ENCODE measurements at places on chromosomes 16 and 17.

GRCh38 chr17:34182036-34182803, 72.9 kb upstream of the CCL2 start:
- DNase-seq = no peak

DNA sequence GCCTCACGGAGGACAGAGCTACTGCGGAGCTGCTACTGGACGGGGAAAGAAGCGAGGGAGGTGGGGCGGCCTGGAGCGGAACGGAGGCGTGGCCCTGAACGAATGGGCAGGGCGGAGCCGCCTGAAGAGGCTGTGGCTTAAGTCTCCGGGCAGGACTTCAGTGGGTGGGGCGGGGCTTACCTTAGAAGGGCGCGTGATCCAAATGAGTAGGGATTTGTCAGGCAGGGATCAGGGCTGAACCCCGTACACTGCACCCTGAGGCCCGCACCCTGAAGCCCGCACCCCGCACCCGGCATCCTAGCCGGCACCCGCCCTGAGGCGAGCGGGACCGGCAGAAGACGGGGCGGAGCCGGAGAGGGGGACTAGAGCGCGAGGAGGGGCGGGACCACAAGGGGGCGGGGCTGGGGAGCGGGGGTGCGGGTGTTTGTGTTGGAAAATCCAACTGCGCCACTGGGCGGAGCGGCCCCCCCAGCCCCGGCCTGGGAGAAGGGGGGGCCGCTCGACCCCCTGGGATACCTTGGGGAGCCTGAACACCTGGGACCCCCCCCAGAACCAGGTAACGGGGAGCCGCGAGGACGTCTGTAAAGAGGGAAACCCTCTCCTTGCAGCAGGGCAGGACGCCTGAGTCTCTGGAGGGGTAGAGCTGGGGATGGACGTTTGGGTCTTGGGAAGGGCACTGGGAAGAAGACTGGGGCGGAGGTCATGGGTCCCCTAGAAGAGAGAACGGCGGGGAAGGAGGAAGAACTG, at the start of gene KDM6B:
Gene KDM6B, plus strand, starts transcription at position 423 of the 747 bp plus-strand sequence. CDS start 11,338 bp downstream, outside the sequence.
- peak; percentile 89 for DNase-seq

GRCh38 chr16:54444851-54445458, 158.4 kb upstream of the IRX3 start:
- no peak for DNase-seq

DNA sequence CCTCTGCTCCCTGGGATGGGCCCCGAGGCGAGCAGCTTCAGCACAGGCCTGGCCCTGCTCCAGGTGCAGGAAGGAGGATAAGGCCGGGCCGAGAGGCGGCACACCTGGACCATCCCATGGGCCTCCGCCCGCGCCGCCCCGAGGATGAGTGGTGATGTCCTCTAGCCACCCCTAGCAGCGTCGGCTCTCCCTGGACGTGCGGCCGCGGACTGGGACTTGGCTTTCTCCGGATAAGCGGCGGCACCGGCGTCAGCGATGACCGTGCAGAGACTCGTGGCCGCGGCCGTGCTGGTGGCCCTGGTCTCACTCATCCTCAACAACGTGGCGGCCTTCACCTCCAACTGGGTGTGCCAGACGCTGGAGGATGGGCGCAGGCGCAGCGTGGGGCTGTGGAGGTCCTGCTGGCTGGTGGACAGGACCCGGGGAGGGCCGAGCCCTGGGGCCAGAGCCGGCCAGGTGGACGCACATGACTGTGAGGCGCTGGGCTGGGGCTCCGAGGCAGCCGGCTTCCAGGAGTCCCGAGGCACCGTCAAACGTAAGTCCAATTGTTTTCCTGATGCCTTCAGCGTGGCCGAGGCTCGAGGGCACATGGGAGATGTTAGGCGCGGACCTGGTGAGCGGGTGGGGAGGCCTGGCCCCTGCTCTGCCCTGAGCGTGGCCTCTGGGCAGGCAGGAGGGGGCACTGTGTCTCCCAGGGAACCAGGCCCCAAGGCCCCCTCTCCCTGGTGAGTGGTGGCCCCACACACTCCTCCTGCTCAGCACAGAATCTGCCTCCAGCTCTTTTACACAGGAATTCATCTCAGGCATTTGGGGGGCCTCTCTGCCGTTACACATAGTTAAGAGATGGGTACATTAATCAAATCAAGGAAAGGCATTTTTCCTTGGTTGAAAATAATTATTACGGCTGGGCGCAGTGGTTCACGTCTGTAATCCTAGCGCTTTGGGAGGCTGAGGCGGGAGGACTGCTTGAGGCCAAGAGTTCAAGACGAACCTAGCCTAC, 855 bp downstream of the TMEM204 start:
- no peak for DNase-seq

GRCh38 chr17:49170216-49170615, 37.6 kb downstream of the B4GALNT2 start:
- DNase-seq = no peak

DNA sequence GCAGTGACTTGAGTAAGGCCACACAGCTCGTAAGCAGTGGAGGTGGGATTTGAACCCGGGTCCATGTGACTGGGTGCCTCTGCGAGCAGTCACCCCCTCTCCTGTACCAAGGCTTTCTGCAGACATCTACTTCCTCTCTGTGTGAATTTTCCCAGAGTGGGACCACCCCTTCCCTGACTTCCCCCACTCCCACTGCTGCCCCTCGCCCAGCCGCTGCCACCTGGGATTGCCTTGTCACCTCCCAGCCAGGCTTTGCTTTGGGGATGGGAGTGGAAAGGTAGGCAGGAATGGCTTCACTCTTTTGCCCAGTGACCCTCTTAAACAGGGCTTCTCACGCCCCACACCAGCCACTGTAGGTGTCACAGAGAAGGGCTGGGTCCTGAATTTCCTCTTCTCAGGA, 105.2 kb upstream of the SEC14L1 start:
- no peak for DNase-seq

- no peak for DNase-seq
These were observed 33.3 kb downstream of the CCDC42 start for GRCh38 chr17:8711291-8711690.

DNA sequence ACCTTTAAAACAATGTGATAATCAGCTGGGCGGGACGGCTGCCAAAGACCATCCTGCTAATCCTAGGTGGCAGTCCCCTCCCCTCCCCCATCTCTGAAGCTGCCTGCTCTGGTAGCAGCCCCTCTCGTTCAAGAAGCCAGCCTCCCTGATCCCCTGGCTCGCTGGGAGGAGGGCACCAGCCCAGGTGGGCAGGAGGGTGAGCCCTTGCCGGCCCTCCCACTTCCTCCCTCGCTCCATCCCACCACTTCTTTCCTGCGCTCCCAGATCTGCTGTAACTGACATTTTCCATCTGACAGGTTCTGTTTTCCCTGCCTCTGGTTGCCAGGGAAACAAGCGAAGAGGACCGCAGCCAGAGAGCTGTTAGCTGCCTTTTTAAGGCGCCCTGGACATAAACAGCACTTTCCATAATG, 155.7 kb upstream of the TNRC6C start:
- DNase-seq = no peak

- no peak for DNase-seq
These were observed 21.7 kb upstream of the USP36 start for GRCh38 chr17:78862073-78863023.

DNA sequence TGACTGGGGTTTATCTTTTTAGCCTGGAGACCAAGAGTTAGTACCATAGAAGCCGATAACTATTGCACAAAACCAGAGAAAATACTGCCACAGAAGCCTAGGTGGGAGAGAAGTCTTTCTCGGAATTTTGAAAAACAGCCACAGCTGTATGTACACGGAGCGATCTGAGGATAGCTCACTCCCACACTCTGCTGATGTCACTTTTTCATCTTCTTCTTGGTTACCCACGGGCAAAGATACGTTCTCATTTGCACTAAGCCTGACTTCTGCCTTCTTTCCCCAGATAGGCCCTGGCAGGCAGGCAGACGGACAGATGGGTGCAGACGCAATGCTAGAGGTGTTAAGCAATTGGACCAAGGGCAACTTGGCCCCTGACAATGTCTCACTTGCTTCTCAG, 9.1 kb upstream of the CBX4 start:
- no peak for DNase-seq
